Inflammatory macrophage treated with lipopolysaccharide for 1 hour (primary cell): ENCODE measurements at places on chromosomes 7 and 10.
A peak's percentile ranks its signal among the peaks of the same experiment; 100 is the strongest.

DNA sequence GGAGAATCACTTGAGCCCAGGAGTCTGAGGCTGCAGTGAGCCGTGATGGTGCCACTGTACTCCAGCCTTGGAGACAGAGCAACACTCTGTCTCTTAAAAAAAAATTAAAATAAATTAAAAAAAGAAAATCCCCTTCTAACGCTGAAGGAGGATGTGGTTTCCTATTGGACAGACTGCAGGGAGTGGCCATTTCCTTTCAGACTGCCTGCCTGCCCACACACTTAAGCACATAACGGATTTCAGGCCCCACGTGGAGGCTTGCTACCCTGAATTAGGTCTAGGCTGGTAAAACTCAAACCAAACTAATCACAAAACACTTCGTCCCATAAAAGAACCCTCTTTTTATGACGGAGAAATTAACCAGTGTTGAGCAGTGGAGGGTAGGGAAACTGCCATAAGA is 34.0 kb downstream of the GATA3 start:
- DNase-seq: peak; percentile 27

DNA sequence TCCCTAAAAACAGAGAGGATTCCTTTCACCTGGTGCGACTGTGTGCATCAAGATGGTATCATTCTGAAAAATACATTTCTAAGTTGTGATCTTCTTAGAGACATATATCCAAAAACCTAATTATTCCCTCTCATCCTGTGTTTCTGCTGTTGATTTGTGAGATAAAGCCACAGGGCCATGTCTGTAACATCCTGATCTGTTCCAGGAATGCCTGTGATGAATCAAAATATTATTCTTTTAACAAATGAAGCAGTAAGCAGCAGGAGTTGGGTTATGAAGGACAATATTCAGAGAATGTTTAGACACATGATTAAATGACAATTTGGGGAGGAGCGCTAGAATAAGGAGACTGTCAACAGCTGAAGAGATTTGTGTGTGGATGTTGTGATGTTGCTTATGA is 731.4 kb downstream of the KCNMA1 start:
- no peak for DNase-seq

GRCh38 chr10:44993922-44994751 is 6.6 kb upstream of the ZNF22 start:
- no peak for DNase-seq

- DNase-seq: no peak
These were observed 86.0 kb upstream of the DIP2C start for GRCh38 chr10:775245-776075.

DNA sequence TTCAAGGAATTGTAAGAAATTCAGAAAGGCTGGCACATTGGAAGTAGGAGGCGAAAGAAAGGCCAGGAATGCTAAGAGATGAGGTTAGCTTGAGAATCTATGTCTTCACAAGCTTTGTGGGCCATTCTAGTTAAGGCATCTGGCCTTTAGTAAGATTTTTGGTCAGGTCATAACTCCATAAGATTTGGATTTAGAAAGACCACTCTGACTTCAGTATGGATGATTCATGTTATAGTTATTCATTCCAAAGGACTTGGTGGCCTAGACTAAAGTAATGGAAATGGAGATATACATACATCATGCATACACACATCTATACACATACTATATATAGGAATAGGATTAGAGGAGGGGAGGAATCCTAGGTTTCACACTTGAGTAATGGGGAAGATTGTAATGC is 77.5 kb downstream of the SEPTIN7 start:
- no peak for DNase-seq
